ENCODE measurements at places on chromosomes 12 and 14.
A peak's percentile ranks its signal among the peaks of the same experiment; 100 is the strongest.

DNA sequence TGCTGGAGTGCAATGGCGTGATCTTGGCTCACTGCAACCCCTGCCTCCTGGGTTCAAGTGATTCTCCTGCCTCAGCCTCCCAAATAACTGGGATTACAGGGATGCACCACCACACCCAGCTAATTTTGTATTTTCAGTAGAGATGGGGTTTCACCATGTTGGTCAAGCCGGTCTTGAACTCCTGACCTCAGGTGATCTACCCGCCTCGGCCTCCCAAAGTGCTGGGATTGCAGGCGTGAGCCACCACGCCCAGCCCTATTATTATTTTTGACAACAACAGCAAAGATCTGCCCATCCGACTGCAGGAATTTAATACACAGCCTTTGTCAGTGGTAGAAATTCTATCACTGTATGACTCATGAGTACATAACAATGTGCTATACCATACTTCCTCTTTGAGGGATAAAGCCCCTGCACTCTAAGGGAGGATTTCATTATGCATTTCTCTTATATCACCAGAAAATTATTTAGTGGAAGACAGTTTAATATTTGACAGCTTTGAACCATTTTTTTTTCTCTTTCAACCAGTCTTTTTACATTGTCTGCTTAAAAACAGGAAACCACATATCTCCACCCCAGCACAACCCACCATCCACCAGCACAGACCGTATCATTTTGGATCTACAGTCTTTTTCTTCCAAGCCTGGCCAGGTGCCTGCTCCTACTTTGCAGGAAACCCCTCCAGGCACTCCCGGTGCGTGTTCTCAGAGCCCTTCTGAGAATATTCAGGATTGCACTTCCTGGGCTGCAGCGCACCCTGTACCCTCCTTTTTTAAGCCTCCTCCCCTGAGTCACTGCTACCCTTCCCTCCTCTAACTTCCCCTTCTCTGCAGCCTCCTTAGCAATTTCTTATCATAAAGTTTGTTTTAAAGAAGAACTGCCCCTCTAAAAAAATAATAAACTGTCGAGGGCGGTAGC is 594 bp downstream of the ARHGDIB start:
- peak; percentile 23 for DNase-seq

DNA sequence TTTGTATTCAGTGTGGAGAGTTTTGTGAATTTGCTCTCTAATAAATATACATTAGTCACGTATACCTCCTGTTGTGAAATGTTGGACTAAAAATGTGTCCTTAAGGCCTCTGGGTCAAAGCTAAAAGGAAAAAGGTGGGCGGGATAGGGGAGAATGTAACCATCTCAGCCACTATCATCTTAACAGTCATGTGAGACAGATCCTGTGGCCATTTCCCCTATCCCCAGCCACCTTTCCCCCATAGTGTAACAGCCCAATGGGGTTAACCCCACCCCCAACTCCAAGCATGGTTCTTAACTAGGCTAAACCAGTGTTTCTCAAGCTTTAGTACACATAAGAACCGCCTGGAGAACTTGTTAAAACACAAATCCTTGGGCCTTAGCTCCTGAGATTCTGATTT is 6.5 kb upstream of the ITPR2 start:
- DNase-seq = no peak

GRCh38 chr14:101654051-101654450 is 92.8 kb downstream of the DIO3 start:
- DNase-seq = no peak

DNA sequence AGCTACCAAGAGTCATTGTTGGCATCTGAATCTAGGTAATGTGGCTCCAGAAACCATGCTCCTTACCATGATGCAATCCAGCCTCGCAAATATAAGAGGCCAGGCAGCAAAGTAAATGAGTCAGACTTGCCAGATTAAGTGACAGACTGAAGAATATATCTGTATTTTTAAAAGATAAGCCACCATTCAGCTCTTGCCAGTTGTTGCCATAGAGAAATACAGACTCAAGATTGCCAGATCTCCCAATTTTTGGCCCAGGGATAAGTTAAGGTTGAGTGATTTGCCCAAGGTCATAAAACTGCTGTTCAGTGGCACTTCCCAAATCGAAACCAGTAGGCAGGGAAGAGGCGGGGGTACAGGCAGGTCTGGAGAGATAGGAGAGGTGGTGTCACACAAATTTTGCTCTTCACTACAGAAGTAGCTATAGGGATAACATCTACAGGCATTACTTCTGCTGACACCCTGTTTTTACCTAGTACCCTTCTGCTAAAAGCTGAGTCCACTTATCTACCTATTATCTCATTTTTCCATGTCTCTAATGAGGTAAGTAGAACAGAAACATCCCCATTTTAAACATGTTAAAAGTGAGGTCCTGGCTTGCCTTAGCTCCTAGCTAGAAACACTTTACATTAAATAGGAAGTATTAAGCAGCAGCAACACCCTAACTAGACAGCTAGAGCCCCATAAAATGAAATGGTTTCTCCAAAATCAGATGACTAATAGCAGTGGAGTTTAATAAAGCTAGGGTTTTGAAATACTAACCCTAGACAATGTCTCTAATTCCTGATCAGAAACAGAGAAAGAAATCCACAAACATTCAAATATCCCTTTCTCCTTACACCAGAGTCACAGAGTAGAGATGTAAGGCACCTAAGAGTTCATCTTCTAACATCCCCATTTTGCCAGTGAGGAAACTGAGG is 19.5 kb downstream of the DCAF5 start:
- no peak for DNase-seq

DNA sequence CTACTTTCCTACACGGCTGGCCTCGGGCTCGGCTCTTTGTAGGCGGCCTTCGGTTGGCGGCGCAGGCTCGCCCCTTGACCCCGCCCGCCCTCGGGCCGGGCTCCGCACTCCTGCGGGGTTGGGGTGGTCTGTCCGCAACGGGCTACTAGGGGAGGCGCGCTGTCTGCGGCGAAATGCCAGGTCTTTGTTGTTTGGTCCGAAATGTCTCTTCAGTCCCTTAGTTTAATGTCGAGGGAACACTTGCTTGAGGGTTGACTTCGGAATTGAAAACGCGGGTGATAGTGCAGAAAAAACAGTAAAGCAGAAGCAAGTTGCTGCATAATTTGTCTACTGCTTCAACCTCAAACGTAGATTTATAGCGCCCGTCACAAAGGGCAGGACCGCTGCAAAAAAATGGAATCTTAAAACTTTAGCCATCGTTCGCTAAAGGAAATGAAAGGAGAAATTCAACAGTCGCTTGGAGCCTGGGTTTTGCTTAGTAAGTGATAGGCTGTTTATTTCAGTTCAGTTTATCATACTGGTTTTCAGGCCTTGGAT is 390 bp downstream of the JKAMP start:
- no peak for DNase-seq

DNA sequence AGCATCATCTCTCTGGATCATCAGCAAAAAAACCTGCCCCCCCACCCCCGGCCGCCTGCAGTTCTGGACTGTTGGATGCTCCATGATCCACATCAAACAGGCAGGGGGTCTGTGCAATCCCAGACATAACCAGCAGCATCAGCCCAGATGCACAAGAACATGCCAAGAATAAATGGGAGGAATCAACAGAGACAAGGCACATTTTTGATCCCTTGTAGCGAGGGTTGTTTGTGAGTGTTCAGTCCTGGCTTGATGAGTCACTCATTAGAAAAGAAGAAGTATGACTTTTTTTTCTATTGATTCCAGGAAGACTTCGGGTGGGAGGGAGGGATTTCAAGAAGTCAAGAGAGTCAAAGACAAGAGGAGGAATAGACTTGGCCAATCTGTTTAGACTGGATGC is 244.2 kb downstream of the KSR2 start:
- no peak for DNase-seq

Measured in T-helper 1 cell (primary cell).